ENCODE measurements at places on chromosomes 13 and 19.
A peak's percentile ranks its signal among the peaks of the same experiment; 100 is the strongest.

DNA sequence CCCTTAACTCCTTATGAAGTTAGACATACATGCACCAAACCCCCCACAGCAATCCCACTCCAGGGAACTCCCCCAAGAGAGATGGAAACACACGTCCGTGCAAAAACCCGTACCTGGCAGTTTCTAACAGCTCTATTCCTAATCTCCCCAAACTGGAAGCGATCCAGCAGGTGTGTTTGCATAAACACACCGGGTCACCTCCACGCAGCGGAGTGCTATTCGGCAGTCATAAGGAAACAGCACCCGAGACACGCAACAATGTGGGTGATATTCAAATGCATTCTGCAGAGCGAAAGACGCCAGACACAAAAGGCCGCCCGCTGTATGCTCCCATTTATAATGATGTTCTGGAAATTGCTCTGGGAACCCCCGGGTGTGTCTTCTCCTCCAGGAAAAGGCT, 6.8 kb upstream of the ZNRF4 start:
- no peak for DNase-seq

DNA sequence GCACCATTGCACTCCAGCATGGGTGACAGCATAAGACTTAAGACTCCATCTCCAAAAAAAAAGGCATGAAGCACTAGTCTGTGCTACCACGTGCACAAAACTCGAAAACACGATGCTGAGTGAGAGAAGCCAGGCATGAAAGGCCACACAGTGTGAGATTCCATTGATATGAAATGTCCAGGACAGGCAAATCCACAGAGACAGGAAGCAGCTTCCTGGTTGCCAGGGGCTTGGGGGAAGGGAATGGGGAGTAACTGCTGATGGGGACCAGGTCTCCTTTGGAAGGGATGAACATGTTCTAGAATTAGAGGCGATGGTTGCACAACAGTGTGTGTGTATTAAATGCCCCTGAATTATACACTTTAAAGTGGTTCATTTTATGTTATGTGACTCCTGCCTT, 15.9 kb upstream of the JUND start:
- DNase-seq = no peak

GRCh38 chr13:48892053-48892687, 83.5 kb upstream of the FNDC3A start:
- no peak for DNase-seq

GRCh38 chr19:23887642-23888041, 27.0 kb upstream of the ZNF726 start:
- DNase-seq = no peak

DNA sequence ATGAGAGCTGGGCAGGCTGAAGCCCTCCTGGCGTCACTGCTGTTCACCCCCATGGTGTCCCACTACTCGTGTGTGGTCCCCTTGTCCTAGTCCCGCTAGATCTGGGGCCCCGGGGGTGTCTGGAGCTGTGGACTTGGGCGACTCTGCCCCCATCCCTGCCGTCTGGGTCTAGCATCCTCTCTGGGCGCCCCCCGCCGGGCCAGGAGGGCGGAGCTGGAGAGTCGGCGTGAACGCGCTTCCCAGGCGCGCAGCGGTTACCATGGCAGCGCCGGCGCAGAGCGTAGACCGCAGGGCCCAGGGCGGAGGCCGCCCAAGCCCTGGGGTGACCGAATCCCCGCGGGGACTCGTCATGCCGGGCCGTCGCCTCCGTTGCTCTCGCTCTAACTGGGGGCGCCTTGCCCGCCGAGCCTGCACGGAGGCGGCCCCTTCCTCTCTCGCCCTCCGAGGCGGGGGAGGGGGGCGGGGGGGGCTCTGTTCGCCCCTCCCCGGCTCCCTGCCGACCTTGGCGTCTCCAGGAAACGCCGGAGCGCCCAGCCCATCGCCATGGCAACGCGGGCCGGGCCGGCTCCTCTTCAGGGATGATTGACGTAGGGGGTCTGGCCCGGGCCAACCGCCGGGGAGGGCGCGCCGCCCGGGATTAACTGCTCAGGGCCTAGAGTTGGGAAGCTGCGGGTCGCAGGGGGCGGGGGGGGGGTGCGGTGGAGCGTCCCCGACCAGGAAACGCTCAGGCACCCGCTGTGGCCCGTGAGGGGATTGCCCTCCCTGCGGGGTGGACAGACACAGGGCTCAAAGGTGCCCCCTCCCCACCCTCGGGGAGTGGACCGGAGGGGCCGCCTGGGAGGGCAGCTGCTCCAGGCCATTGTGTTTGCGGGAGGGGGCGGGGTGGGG, 8.9 kb downstream of the ISYNA1 start:
- DNase-seq = peak; percentile 70

DNA sequence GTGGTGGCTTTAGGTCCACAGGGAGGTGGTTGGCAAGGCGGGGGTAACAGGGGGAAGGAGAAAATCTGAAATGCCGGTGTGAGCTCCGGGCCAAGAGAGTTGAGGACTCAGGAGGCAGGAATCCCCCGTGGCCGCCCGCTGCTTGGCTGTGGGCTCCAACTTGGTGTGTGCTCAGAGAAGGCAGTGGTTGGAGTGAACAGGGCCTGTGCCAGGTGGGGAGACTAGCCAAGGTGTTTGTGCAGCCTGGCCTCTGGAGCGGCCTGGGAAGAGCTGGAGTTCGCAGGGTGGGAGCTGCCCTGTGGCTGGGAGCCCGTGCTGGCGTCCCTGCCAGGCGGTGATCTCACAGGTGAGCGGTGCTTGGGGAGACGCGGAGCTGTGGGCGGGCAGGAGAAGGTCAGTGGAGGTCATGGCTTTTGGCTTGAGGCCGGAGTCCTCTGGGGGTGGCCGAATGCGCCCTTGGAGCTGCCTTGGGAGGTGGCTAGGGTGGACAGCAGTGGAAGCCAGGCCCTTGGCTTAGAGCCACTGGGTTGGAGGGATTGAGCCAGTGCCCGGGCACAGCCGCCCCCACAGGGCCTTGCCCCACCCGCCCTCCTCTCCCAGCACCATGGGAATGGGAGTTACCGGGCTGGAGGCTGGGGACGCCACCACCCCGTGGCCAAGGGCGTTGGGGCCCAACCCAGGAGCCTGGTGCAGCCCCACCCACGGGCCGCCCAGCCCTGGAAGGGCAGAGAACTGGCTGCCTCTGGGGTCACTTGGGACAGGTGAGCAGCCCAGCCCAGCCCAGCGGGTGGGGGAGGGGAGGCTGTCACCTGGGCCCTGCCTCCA, 7.1 kb upstream of the CIRBP start:
- DNase-seq = no peak

DNA sequence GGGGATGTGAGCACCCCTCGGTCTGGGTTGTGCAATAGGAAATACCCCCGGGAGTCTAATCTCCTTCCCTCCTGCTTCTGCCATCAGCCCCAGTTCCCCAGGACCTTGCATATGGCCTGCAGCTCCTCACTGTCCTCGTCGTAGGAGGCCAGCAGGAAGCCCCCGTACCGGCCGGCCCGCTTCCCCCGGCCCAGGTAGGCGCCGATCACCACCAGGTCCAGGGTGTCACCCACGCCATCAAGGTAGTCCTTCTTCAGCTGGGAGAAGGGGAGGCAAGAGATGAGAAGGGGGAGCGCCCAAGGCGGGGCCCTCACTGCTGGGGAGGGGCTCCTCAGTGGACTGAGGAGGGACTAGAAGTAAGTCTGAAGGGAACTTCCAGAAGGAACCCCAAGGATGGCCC, 10.4 kb upstream of the PLA2G4C start:
- DNase-seq = no peak

DNA sequence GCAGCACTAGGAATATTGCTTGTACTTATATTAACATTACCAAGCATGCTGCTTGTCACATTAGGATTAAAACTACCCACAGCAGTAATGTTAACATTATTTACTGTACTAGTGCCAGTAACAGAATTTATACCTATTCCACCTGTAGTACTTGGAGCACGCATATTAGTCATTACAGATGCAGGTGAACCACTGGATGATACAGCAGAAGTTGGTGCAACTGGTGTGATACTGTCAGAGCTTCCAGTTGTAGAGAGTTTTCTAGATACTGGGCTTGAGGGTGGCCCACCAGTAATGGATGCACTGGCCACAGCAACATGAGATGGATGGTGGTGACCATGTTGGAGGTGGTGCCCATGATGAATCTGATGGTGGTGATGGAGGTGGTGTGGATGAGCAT, 1.1 kb downstream of the TSC22D1 start:
- DNase-seq = no peak
